ENCODE measurements at places on chromosomes 13 and 19.

DNA sequence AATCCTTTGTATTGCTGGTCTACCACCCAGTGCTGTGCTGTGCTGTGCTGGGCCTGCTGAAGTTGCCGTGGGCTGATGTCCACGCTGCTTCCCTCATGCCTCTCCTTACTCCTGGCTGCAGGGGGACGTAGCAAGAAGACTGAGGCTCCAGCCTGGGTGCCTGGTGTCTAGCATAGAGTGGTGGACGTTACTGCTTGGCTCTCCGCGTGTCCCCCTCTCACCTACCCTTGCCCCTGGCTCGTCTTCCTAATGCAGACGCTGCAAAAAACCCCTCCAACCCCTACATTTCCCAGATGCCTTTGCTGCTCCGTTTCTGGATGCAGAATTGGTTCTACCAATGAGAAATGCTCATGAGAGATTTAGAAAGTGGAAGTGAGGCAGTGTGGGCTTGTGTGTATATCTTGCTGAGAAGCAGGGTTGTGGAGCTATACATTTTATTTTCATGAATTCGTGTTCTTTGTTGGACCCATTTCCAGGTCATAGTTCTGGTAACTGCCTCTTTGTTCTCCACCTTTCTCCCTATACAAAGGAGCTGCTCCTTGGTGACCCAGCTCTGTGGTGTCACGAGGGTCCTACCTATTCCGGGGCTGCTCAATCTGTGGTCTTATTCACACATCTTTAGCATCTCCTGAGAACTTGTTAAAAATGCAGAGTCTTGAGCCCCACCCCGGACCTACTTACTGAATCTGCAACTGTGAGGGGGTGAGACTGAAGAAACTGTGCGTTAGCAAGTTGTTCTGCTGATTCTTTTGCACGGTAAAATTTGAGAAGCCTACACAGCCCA, 7.9 kb upstream of the DENND1C start:
- no peak for DNase-seq

DNA sequence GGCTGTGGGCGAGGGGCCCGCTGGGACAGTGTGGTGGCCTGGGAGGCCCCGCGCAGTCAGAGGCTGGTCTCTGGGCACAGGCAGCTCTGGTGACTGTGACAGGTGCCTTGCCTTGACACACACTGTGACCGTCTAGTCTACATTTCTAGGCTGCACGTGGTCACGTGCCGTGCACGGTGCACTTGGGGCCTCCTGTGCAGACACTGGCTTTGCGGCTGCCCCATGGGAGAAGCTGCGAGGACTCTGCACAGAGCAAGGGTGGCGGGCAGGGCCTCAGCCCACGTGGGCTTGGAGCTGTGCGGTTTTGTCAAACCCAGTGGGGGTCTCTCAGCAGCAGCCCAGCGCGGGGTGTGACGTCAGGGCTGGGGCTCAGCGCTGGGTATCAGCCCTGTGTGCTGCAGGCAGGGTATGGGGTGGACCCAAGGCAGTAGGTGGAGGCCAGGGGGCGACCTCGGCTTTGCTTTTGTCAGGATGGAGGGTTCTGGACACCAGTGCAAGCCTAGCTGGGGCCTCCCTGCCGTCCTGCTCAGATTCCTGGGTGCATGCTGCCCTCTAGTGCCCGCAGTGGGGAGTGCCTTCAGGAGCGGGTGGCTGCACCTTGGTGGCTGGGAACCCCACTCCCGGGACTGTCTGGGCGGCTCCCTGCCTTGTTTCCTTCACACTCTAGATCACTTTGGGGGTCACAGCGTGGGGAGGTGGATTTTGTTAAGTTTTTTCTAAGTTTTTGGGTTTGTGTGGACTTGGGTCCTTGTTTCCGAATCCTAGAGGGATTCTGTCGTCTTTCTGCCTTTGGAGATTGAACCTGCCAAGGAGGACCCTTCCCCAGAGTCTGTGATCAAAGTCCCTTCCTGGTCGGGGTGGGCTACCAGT, 62.6 kb downstream of the KDM4B start:
- DNase-seq = peak; percentile 57

- DNase-seq = peak; percentile 35
These were observed 52.6 kb downstream of the MAP4K1 start for GRCh38 chr19:38564981-38565690.

DNA sequence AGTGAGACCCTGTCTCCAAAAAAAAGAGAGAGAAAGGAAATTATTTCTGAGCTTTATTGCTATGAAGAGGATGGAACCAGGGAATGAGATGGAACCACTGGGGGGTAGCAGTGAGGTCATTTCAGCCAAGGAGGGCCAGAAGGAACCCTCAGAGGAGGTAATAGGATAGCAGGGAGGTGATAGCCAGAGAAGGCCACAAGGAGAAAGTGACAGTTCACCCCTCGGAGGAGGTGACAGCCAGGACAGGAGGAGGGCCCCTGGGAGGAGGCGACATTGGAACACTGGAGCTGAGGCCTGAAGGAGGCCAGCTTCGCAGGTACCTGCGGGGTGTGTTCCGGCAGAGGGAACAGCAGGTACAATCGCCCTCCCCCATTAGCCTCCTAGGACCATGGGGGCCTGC, 675 bp upstream of the PGPEP1 start:
- DNase-seq = peak; percentile 44

DNA sequence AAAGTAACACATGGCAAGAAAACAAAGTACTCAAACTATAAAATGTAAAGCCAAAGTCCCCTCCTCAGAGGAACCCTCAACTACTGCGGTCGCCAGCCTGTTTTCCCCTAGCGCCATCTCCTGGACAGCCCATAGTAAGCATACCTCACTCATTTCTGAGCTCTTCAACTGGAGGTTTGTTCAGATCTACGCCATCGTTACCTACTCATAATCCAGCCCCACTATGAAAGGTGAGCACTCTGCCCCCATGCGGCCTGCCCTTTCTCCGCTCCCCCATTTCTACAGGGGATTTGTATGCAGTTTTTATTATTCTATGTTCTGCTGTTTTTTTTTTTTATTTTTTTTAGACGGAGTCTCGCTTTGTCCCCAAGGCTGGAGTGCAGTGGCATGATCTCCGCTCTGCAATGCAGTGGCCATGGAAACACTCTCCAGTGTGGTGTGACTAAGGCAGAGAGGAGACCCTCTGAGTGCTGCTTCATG, 26.2 kb downstream of the OPA3 start:
- DNase-seq = peak; percentile 69

- DNase-seq = no peak
These were observed 9.6 kb upstream of the SACS start for GRCh38 chr13:23443110-23443509.

DNA sequence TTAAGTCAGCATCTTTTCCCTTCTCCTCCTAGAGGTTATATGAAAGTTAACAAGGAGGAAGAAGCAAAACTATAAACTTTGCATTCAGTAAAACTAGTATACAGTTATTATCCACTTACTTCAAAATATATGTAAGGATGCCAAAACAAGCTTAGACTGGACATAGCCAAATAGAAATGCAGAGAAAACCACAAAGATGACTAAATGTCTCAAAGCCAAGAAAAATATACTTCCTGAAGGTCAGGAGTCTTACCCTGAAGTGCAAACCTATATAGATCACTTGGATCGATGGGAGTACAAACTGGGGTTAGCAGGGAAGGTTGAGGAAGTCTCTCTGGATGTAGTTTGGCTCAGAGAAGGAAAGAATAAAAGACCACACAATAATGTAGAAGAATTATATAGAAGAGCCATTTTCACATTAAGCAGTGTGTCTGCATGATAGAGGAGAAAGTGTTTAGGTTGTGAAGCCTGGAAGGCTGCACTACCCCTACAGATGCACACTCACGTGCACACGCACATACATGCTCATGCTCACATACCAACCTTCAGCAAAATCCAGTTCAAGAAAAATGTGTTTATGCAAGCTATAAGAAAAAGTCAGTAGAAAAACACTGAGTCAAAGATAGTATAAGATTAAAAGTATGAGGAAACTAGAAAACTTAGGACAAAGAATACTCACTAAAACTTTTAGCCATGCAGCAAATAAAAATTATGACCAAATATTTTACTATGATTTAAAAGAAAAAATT, 112.1 kb upstream of the RXFP2 start:
- no peak for DNase-seq

DNA sequence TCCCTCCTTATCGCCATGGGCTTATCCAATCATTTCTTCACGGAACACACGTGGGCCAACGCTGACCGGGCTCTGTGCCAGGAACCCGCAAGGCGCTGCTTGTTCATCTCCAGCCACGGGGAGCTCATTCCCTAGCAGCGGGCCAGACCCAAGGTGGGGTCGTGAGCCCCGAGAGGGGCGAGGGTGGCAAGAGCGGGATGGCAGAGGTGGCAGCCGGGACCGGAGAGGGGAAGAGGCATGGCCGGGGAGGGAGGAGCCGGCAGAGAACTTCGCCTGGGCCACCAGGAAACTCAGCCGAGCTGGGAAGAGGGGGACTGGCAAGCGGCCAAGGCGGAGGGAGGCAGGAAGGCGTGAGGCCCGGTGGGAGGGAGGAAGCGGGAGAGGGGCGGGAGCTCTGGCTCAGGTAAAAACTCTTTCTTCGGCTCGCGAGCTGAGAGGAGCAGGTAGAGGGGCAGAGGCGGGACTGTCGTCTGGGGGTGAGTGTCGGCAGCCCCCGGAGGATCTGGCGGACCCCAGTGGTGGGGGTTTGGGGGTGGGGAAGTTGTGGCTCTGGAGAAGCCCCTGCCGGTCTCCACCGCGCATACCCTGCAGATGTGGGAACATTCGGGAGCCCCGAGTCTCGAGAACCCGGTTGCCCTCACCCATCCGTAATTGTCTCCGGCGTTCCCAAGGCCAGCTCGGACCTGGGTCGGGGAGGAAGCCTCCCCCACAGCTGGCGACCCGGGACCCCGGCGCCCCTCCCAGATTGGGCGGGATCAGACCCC, at the start of gene B3GNT3:
TSS of gene B3GNT3 (plus strand) at position 408 of the 764 bp plus-strand sequence. CDS start 12,670 bp downstream, outside the sequence.
- peak; percentile 97 for DNase-seq

- peak; percentile 48 for DNase-seq
These were observed 653 bp downstream of the MVB12A start for GRCh38 chr19:17420475-17420924.
